Left lung (tissue), 14 donors: ENCODE measurements at places on chromosomes 16 and 17. TPM values are rescaled to one million over a fixed set of nuclear protein-coding genes. Genes with fewer than 3 reads are reported as not detected.

DNA sequence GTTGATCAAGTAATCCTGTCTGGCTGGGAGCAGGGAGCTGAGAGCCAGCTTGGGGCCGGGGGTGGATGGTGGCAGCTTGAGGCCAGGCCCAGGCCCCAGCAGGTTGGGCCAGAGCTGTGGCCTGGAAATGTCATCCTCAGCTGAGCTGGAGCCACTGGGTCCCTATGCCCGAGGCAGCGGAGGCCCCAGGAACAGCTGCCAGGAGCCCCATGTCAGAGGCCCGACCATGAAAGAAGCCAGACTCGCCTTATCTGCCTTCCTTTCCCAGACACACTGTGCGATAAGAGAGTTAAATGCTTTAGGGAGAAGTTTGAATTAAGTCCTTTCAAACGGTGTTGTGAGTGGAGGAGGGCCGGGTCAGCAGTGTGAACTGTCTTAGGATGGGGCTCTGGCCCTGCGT lies 3.5 kb downstream of the SMTNL2 start:
- peaks cover 17% of the 10 kb centered on the region for H3K4me1 ChIP-seq
- peaks cover 27% of the 10 kb centered on the region for H3K27me3 ChIP-seq
- no peak for DNase-seq
- no peak overlapping the region for H3K4me3 ChIP-seq
- H3K27ac ChIP-seq, result no peak overlapping the region
- no peaks in the 10 kb centered on the region for H3K36me3 ChIP-seq

GRCh38 chr17:47316311-47316710 lies 7.4 kb upstream of the EFCAB13 start:
- H3K4me1 ChIP-seq, result peaks cover 18% of the 10 kb centered on the region
- H3K36me3 ChIP-seq, result no peaks in the 10 kb centered on the region
- H3K27me3 ChIP-seq, result no peaks in the 10 kb centered on the region

The FLYWCH2 gene
- total RNA-seq, result 22.4 TPM

The TOB1 gene
- 81.1 TPM for total RNA-seq

- H3K4me3 ChIP-seq, result no peak overlapping the region
- no peaks in the 10 kb centered on the region for H3K4me1 ChIP-seq
- DNase-seq, result no peak
- no peaks in the 10 kb centered on the region for H3K27me3 ChIP-seq
- no peaks in the 10 kb centered on the region for H3K36me3 ChIP-seq
These were observed 50.5 kb downstream of the SYT17 start for GRCh38 chr16:19218581-19218980.

DNA sequence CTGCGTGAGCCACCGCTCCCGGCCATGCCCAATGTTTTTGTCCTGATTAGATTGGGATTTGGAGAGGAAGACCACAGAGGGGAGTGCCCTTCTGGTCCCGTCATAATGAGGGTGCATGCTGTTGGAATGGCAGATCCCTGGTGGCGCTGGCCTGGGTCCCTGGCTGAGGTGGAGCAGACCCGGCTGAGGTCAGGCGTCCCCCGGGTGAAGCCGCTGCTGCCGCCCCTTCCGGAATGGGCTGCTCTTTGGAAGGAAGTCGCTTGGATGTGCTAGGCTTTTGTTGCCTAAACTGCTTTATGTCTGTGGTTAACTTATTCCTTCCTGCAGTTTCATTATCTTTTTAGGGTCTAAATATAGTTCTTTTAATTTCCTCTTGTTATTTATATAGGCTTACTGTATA lies 120.3 kb upstream of the CHMP6 start:
- DNase-seq, result peak; percentile 85
- H3K27me3 ChIP-seq, result no peaks in the 10 kb centered on the region
- H3K4me1 ChIP-seq, result no peaks in the 10 kb centered on the region
- no peak overlapping the region for H3K4me3 ChIP-seq
- no peak overlapping the region for H3K27ac ChIP-seq

DNA sequence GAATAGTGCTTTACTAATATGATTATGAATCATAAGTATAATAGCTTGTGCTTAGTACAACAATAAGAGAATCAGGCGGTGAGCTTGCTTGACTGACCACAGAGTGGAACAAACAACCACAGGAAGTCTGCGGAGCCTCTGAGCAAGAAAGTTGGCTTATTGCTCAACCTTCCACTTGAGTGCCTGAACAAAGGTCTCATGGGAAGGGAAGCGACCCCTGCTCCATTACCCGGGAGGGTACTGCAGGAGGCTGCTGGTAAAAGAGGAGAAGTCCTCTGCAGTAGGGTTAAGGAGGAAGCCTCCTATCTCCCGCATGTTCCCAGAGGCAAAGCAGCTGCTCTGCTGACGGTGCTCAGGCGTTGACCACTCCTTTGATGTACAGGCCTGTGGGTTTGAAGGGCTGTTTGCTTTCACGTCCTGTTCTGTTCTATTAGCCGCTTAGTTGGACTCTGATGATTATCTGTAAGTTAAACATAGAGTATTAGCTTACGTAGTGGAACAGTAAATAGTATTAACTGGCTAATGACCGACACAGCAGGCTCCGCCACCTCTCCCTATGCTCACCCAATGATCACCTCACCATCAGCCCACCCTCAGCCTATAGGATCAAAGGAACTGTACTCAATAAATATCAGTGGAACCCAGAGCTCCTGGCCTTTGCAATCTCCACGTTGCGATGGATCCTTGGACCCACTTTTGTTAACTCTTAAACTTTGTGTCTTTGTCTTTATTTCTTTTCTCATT lies 17.5 kb downstream of the ALOX15B start:
- peak; percentile 46 for DNase-seq
- peaks cover 13% of the 10 kb centered on the region for H3K27me3 ChIP-seq
- peaks cover 40% of the 10 kb centered on the region for H3K4me1 ChIP-seq
- H3K4me3 ChIP-seq, result peak overlapping the region; percentile 31
- no peaks in the 10 kb centered on the region for H3K36me3 ChIP-seq

The CMTM2 gene
- 5.4 TPM for total RNA-seq

The CAPNS2 gene
- 1.2 TPM for total RNA-seq

GRCh38 chr17:81556863-81557262 lies 4.7 kb upstream of the FAAP100 start:
- no peak for DNase-seq
- H3K4me1 ChIP-seq, result peaks cover 11% of the 10 kb centered on the region
- H3K27ac ChIP-seq, result no peak overlapping the region

GRCh38 chr16:17144431-17144830 lies 326.3 kb downstream of the XYLT1 start:
- no peak for DNase-seq
- no peak overlapping the region for H3K27ac ChIP-seq
- H3K4me3 ChIP-seq, result no peak overlapping the region
- no peaks in the 10 kb centered on the region for H3K27me3 ChIP-seq
